ENCODE measurements at places on chromosomes 2 and 18. TPM values are rescaled to one million over a fixed set of nuclear protein-coding genes. Genes with fewer than 3 reads are reported as not detected.
A peak's percentile ranks its signal among the peaks of the same experiment; 100 is the strongest.

AOX1 gene
- total RNA-seq, result 27.5 TPM

CDH2 gene
- total RNA-seq, result 35.8 TPM

DNA sequence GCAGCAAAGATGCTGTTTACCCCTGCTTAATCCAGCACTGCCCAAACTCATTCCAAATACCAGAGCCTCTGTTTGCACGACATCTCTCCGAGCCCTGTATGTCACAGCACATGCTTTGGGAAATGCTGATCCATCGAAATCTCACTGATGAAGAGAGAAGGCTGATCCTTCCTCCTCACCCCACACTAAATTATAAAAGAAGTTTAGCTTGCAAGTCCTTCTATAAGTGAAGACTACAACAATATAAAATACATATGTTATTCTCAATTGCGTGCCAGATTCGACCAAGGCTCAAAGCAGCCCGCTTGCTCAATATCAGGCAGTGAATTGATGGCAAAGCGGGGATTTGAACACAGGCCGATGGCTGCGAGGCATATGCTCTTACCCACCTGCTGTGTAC is 30.7 kb upstream of the SLC35F6 start:
- DNase-seq, result no peak

DPYSL5 gene
- not detected for total RNA-seq

CPSF3 gene
- total RNA-seq, result 94.9 TPM

GRCh38 chr2:190277234-190278112 is 42.2 kb downstream of the HIBCH start:
- DNase-seq, result peak; percentile 61

SAG gene
- total RNA-seq, result 0.12 TPM

DNA sequence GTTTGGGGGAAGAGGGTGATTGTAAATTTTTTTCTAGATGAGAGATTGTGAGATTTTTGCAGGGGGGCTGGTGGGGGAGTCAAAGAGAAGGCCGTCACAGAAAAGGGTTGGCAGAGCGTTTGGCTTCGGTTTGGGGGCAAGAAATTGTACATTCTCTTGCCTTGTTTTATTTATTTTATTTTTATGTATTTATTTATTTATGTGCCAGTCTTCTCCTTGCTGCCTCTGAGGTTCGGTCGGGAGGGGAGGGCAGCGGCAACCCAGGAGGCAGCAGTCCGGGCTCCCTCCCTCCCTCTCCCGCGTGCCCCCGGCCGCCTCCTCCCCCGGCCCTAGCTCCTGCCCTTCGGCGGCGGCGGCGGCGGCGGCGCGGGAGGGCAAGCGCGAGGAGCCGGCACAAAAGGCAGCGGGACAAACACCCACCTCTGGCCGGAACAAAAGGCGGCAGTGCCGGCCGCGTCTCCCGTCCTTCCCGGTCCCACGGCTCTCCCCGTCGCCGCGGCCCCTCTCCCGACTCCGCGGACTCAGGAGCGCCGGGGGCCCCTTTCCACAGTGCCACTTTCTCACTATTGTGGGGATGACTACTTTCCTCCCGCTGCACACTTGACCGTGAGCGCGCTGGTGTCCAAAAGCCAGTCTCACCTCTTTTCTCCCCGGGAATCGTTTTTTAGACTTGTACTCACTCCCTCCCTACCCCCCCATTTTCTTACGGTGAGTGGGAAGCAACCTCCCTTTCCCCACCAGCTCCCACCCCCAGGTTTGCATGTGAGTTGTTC is 1.2 kb downstream of the BCL11A start:
- DNase-seq, result no peak

MARCO gene
- not detected for total RNA-seq

FAM161A gene
- 2.2 TPM for total RNA-seq

GRCh38 chr18:39711701-39712100 is 2146.1 kb upstream of the CELF4 start:
- DNase-seq, result no peak

DNA sequence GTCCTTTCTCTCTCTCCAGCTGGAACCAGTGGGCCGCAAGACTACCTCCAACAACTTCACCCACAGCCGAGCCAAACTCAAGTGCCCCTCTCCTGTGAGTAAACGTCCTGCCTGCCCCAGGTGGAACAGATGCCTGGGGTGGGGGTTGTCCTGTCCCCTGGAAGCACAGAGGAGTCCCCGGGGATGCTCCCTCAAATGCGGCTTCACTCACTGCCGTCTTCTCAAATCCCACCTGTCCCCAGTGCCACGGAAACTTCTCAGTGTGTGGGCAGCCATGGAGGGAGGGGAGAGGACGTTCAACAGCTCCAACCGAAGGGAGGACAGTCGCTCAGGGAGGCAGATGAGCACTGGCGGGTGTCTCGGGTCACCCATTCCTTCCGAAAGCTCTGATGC is 110.7 kb upstream of the PPP1CB start:
- DNase-seq, result no peak

HSPE1 gene
- total RNA-seq, result 553 TPM

DNA sequence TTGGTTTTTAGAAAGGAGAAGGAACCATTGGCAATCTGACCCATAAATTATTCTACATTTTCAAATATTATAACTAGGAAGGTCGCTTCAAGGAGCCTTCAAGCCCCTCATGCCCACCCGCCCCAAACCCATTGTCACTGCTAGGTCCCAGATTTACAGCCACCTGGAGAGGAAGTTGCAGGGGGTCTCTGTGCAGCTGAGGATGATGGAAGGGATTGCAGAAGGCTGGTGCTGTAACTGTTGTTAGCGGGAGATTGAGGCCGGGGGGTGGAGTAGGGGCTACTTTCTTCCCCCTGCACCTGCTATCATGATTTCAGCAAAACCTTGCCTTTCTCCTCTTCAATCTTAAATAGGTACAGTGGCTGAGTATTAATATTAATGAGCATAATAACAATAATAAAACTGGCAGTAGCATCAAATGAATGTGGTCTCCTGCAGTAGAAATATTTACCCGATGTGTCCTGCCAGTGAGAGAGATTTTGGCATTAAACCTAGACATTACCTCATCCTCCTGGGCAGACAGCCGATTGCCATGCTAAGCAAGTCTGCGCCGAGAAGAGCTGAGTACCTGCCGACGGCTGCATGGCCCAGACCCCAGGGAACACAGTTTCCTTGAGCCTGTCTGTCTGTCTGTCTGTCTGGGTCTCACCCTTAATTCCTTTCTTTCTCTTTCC is 225.4 kb downstream of the FAM210A start:
- peak; percentile 7 for DNase-seq

DNA sequence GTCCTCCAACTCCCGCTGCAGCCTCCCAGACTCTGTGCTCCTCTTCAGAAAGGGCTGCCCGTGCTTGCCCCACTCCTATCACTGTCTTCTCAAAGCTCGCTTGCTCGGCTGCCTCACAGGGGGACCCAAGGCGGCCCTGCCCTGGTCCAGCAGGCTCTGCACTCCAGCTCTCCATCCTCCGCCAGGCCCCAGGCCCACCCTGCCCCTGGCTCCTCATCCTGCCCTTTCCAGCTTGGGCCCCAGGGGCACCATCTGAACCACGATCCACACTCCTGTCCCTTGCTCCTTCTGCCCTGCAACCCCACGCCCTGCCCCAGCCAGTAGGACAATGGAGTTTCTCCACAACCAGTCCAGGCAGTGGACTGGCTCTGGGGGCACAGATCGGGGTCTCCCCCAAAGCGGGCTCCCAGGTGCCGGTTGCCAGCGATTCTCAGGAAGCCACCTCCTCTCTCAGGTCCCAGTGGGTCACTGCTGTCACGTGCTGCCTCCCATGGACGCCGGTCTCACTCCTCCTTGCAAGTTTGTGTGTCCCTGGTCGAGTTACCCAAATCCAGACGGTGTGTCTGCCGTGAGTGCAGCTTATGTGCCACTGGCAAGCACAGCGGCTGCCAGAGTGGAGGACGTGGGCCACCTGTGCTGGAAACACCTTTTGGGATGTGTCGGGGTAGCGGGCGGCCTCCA is 238.5 kb downstream of the HDAC4 start:
- no peak for DNase-seq

- DNase-seq, result no peak
These were observed 63.2 kb downstream of the NDUFA10 start for GRCh38 chr2:239961662-239962613.

DNA sequence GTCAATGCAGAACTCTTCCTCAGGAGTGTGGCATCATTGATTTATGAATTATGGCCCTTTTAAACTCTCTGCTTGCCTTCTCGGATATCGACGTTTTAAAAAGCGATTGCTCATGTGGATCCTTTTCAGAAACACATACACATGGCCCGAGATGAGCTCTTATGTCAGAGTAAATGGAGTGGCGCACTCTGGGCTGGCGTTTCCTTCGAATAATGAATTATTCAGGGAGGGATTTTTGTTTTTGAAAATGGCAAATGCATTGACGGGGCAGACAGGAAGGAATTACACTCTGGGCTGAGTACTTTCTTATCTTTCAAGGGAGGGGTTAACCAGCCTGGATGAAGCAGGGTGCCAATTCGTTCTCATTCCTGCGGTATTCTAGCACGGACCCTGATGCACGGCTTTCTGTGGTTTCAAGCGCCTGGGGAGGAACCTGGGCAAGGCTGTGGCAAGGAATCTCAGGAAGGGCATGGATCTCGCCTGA is 142.7 kb downstream of the PRKCE start:
- no peak for DNase-seq

- peak; percentile 24 for DNase-seq
These were observed 5.9 kb downstream of the OTOF start for GRCh38 chr2:26471766-26472706.

DSG1 gene
- not detected for total RNA-seq

FRZB gene
- total RNA-seq, result 0.98 TPM

GRCh38 chr2:191835539-191836350 is 11.1 kb downstream of the CAVIN2 start:
- DNase-seq, result no peak

DNA sequence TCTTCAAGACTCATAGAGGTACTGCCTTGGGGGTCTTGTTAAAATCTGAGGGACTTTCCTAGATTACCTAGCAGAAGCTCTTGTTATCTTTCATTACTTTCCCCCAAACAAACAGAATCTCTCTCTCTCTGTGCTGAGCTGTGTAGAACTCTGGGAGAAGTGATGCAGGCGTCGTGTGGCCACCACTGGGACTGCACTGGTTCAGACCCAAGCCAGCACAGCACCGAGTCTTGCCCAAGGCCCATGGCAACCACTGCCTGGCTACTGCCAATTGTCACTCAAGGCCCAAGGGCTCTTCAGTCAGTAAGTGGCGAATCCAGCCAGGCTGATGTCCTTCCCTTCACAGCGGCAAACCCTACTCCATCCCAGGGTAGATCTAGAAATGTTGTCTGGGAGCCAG is 28.6 kb downstream of the PPP1R1C start:
- DNase-seq, result no peak

- DNase-seq, result peak; percentile 38
These were observed 128.6 kb downstream of the PARD3B start for GRCh38 chr2:204673877-204674276.

CRYBA2 gene
- 0.20 TPM for total RNA-seq

- no peak for DNase-seq
These were observed 41.2 kb upstream of the GORASP2 start for GRCh38 chr2:170887896-170888295.

GRCh38 chr2:9668687-9669345 is 38.0 kb upstream of the YWHAQ start:
- no peak for DNase-seq

CD8A gene
- not detected for total RNA-seq

GREB1 gene
- 0.78 TPM for total RNA-seq

ZNF396 gene
- total RNA-seq, result 2.2 TPM

DNA sequence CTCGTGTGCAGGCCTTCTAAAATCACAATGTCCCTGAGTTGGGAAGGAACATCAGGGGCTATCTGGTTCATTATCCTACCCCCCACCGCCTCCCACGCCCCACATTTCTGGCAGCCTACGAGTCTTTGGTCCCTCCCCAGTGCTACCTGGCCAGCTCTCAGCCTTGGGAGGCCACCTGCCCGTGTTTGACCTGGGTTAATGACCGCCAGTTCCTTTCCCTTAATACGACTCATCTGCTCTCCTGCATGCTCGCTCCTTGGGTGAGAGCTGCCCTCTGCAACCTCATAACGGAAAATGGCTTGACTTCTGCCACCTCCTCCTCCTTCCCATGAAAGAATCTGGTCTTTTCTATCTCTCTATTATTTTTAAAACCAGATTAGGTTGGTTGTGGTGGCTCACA is 112.5 kb downstream of the NEDD4L start:
- DNase-seq, result no peak

BOLL gene
- total RNA-seq, result not detected

GRCh38 chr2:231163414-231164095 is 34.9 kb upstream of the ARMC9 start:
- no peak for DNase-seq

- DNase-seq, result no peak
These were observed 470.5 kb upstream of the ETAA1 start for GRCh38 chr2:66926594-66927112.

- peak; percentile 93 for DNase-seq
These were observed 3.2 kb upstream of the SH3RF3 start for GRCh38 chr2:109125593-109126500.

GRCh38 chr18:39998317-39998716 is 1956.7 kb upstream of the PIK3C3 start:
- no peak for DNase-seq

DNA sequence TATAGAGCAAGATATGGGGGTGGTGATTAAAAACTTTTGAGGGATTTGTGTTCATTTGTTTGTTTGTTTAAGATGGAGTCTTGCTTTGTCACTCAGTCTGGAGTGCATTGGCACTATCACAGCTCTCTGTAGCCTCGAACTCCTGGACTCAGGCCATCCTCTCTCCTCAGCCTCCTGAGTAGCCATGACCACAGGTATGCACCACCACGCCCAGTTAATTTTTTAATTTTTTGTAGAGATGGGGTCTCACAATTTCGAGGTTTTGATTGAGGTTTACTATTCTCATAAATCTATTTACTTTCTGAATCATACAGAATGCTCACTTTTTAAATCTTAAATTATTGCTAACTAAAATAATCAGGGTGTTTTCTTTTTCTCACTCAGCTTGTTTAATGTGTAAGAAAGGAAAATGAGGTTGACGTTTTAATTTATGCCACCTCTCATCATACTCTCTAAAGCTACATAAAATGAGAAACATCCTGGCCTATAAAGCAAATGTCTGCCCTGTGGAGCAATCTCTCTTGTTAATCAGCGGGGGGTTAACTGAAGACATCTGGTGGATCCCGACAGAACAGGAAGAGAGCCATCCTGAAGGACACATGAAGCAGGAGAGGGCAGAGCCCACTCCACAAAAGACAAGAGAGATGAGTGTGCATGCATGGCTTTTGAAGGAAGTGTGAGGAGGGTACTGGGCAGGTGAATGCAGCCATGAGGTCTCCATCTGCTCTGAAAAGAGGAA is 589.1 kb upstream of the SLC8A1 start:
- no peak for DNase-seq

GRCh38 chr2:220779931-220780330 is 792.2 kb downstream of the EPHA4 start:
- DNase-seq, result peak; percentile 6

STARD6 gene
- total RNA-seq, result 0.88 TPM

GRCh38 chr2:101374821-101375561 is 12.3 kb downstream of the CREG2 start:
- no peak for DNase-seq

PCARE gene
- total RNA-seq, result not detected
